ENCODE measurements at places on chromosomes 12 and 14. TPM values are rescaled to one million over a fixed set of nuclear protein-coding genes. Genes with fewer than 3 reads are reported as not detected.
A peak's percentile ranks its signal among the peaks of the same experiment; 100 is the strongest.

GRCh38 chr14:25658988-25659387, 609.0 kb upstream of the STXBP6 start:
- no peak for DNase-seq

DNA sequence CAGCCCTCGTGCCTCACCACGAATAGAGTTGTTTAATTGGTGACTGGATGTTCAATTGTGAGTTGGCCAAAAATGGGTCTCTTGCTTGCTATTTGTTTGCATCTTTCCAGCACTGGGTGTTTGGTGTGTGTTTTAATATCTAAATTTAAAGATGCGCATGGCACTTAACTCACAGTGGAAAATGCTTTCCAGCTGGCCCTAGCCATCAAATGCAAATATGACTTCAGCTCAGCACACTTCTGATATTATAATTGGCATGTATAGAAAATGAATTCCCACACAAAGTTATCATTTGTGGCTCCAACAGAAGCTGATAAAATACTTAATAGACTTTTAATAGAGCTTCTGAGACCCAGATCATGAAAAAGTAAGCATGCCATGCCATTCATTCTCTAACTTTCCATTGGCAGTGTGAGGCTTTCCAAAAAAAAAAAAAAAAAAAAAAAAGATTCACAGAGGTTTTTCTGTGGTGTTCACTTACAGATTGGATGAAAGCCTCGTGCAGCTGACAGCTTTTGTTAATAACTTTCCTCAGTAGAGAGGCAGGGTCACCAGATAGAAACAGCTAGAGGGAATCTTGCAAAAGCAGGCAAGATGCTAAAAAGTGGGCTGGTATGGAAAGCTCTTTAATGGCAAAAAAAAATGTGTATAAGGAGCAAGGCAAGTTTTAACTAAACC, 425.2 kb downstream of the GALC start:
- no peak for DNase-seq

GRCh38 chr14:74765721-74766120, 2.6 kb downstream of the YLPM1 start:
- no peak for DNase-seq

DNA sequence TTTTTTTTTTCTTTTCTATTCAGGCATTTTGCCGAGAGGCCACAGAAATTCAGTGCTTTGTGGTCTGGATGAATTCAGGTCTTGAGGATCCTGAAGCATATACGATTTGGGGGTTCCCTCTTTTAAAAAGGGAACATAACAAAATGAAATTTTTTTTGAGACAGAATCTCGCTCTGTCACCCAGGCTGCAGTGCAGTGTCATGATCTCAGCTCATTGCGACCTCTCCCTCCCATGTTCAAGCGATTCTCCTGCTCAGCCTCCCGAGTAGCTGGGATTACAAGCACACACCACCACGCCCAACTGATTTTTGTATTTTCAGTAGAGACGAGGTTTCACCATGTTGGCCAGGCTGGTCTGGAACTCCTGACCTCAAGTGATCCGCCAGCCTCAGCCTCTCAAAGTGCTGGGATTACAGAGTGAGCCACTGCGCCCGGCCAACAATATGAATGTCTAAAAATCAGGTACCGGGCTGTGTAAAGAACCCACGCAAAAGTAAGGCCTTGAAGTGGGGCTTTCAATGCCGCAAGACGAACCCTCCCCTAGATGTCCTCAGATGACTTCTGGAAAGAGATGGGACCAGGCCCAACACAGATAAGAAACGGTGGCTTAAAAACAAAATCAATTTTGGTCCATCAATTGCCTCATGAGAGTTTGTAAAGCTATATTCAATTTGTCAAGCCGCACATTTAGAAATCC, 30.0 kb downstream of the TESC start:
- no peak for DNase-seq

- no peak for DNase-seq
Measured at GRCh38 chr14:98906123-98906995, 365.6 kb downstream of the BCL11B start.

GRCh38 chr12:90628213-90628612, 326.8 kb downstream of the CCER1 start:
- no peak for DNase-seq

DNA sequence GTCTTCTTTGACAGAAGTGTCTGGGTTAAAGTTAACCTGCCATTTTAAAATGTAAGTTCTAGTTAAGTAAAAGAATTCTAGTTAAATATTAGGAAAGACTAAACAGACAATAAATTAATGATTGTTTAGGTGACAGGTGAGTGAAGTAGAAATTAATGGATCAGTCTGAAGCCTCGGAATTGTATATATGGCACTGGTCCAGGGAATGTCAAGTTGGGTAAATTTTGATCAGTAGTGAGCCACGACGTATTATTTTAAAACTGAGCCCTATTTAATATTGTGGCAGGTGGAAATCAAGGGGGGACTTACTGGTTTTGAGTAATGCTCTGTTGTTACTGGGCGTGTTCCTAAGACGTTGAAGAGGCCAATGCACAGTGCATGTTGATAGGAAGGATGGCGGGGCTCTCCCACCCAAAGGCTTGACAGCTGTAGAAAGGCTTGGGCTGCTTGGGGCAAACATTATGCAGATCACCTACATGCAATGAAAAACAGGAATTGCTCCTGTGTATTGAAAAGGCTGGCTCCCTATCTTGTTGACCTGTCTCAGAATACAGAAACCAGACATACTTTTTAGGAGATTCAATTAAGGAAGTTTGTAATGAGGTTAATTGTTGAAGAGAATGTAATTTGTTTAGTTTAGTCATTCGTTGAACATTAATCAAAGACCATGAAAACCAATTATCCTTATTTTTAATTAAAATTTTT, 5.9 kb upstream of the PPFIBP1 start:
- no peak for DNase-seq

- peak; percentile 81 for DNase-seq
Measured at GRCh38 chr12:52243259-52243855, 10.3 kb downstream of the KRT7 start.

DNA sequence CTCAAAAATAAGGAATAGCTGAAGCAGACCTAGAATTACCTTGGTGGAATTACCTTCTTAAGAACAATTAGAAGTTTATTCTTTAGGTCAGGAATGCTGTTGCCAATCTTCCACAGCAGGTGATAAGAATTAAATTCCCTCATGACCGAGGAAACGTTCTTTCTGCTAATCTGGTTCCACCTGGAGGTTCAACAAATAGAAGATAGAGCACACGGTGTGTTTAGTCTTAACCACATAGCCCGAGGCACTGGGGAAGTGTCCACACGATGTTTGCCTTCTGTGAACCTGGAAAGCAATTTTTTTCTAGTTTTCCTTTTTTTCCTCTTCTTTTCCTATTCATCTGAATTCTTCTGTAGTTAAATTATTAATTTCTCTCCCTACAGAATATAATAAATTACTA, 906.9 kb downstream of the NRXN3 start:
- DNase-seq: no peak

DNA sequence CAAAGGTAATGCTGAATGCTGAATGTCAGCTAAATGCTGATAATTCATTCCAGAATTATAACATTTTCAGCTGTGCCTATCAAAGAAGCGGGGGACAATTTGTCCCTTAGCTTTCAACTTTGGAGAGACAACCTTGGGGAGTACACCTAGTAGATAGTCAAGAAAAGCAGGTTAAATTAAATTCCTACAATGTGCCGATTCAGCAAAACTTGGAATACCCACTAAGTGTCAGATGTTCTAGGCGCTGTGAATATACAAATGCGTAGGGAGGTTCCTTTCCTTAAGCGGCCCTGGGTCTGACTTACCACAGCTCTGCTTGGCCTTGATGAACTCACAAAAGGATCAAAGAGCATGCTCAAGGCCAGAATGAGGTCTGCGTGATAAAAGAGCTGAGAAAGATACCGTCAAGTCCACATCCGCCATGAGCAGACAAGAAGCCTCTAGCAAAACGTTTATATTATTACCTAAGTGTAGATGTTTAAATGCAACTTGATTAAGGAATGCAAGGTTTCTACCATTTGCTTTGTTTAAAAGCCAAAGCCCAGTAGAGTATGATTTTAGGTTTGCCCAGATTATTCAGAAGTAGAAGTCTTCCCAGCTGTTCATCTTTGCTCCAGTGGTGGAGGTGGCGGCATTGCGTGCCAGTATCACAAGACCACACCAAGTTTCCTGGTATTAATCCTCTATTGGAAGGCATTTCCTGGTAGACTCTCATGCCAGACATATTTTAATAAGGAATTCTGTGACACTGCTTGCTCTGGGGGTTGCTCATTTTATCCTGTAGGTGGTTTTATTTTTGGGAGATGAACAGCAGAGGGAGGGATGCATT, 368.6 kb downstream of the DPF3 start:
- DNase-seq: no peak

GRCh38 chr12:95037906-95038305, 34.4 kb upstream of the NDUFA12 start:
- DNase-seq: no peak

GRCh38 chr12:50203691-50204090, 36.5 kb upstream of the CERS5 start:
- DNase-seq: no peak

DNA sequence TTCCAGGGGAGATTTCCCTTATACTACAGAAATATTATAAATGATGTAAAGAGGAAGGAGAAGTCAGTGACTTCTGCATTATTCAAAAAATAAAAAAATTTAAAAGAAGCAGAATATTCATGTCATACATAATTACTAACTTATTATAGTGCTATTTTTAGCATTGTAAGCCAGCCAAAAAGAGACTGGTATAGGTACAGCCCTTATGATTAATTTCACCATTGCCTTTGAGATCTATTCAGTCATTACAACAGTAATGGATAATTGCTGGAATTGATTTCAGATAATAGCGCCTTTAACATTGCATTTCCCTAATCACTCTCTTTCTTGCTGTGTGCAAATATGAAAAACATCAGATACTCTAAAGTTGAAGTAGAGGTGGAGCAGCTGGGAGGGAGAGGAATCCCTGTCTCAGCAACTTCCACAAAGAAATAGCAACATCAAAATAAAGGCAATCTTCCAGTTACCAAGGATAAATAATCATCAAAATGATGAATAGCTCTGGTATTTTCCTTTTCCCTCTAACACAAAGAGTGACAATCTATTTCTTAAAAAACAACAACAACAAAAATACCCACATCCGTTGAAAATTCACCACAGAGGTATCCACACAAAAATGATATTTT, 71.8 kb upstream of the OVCH1 start:
- no peak for DNase-seq

DNA sequence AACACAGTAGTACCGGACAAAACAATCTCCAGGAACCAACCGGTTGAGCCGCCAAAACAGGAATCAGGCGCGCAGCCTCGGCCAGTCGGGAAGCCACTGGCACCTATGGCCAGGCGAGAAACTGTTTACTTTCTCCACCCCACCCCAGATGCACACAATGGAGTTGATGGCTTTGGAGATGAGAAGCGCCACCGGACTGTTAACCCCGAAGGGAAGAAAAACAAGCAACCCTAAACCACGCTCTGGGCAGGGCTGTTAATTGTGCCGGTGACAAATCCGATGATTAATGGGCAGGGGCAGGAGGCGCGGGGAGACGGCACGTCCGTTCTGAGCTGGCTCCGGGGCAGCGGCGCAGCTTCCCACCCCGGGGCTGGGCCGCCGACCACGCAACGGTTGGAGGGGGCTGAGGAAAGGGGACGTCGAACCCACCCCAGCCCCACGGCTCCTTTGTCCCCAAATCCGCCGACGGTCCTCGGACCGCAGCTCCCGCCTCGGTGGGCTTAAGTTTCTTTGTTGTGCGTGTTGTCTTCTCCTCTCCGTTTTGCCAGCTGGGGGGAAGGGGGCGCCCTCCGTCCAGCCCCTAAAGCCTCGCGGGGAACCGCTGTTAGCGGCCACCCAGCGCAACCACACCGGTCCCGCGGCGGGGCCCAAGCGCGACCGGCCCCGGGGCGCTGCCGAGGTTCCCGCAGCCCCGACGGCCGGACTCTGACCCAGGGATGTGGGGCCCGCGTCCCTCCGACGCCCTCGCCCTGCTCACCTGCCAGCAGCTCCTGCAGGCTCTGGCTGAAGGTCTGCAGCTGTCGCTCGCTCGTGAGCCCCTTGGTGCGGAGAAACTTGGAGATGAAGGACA, 790 bp downstream of the BTG1 start:
- DNase-seq: peak; percentile 73

- DNase-seq: no peak
Measured at GRCh38 chr12:25924491-25925001, 33.9 kb upstream of the RASSF8 start.

DNA sequence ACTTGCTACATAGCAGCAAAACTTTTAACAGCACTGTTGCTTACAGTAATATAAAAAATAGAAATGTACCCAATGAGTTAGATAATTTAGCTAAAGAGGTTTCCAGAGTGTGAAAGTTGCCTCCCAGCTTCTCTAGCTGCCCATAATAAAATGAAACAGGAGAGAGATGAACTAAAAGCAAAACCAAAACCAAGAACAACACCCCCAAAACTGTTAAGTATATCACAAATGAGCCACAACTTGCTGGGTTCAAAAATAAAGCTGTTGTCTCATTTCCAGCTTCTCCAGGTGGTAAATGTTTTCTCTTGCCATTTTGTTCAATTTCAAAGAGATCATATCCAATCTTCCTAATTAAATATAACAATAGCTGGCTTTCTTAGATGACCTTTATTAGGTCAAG, 614.0 kb downstream of the ETNK1 start:
- DNase-seq: no peak

Gene PIWIL1
- polyA plus RNA-seq: 0.31 TPM

Gene PTHLH
- polyA plus RNA-seq: 1.2 TPM

Gene CACNA1C
- 12.2 TPM for polyA plus RNA-seq

Gene SIX1
- polyA plus RNA-seq: 9.9 TPM

Gene KLRB1
- 6.4 TPM for polyA plus RNA-seq

Gene AHNAK2
- 2.6 TPM for polyA plus RNA-seq

Measured in renal pelvis (tissue), 12 donors.